ENCODE measurements at places on chromosomes 12 and 14. TPM values are rescaled to one million over a fixed set of nuclear protein-coding genes. Genes with fewer than 3 reads are reported as not detected.
A peak's percentile ranks its signal among the peaks of the same experiment; 100 is the strongest.

DNA sequence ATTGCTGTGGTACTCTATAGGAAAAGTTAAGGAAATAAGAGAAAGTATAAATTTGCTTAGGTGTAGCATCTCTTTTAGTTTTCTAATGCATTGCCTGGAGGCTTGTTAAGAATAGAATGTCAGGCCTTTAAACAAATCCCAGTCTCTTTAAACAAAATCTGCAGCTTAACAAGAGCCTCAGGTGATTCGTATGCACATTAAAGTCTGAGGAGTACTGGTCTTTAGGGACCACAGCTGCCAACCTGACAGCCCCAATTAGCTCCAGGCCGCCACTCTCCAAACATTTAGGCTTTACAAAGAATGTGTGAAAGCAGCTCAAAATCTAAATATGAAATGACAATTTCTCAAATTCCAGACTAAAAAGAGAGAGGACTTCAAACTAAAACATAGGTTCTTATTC is 35.7 kb downstream of the PAWR start:
- DNase-seq: no peak
- no peaks in the 10 kb centered on the region for H3K27me3 ChIP-seq
- H3K27ac ChIP-seq: no peak overlapping the region

DNA sequence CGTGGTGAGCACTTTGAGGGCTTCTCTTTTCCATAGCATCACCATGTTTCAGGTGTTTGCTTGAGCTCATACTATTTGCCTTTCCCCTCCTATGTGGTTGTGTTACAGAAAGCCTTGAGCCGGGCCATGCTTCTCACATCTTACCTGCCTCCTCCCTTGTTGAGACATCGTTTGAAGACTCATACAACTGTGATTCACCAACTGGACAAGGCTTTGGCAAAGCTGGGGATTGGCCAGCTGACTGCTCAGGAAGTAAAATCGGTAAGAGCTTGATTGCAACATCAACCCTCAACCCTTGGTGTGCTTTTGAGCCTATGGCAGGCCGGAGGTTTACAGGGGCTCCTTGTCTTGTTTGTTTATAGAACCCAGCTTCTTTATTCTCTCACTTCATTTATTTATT is 8.1 kb downstream of the LETMD1 start:
- DNase-seq: no peak
- no peak overlapping the region for H3K4me3 ChIP-seq
- no peaks in the 10 kb centered on the region for H3K4me1 ChIP-seq
- no peak overlapping the region for H3K27ac ChIP-seq
- peaks cover 79% of the 10 kb centered on the region for H3K36me3 ChIP-seq

DNA sequence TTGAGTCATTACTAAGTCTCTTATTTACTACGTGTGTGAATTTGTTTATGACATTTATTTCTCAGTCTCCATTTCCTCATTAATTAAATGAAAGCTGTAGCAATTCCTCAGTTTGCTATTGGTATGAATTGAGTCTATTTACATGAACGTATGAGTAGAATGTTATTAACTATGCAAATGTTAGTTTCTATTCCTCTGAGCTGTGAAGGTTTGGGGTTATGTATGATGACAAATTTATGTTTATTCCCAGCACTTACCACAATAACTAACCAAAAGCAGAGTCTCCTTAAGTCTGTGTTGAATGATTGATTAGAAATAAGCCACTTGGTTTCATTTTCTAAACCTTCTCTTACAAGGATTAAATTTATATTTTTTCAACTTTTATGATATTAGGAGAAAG is 1340.9 kb downstream of the FSCB start:
- DNase-seq: no peak
- H3K27me3 ChIP-seq: no peaks in the 10 kb centered on the region
- H3K27ac ChIP-seq: no peak overlapping the region
- no peaks in the 10 kb centered on the region for H3K36me3 ChIP-seq
- H3K4me3 ChIP-seq: no peak overlapping the region

DNA sequence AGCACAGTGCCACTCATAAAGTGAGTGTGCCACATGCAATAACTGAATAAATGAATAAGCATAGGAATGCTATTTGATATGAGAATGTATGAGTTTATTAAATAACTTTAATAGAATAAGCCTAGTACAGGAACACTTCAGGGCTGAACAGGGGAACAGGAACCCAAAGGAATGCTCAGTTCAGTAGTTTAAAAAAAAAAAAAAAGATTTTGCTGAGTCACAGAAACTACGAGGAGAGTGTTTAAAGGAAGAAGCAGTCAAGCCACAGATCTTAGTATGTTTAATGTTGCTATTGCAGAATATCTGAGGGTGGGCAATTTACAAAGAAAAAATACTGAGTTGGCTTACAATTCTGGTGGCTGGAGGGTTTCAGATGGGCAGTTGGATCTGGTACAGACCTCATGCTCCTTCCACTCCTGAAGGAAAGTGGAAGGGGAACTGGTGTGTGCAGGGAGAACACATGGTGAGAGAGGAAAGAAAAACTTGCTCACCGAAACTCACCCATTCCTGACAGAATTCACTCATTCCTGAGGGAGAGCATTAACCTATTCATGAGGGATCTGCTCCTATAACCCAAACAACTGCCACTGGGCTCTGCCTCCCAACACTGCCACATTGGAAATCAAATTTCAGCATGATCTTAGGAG is 880.3 kb upstream of the MGAT4C start:
- H3K36me3 ChIP-seq: no peaks in the 10 kb centered on the region
- no peak for DNase-seq
- no peak overlapping the region for H3K4me3 ChIP-seq
- H3K27ac ChIP-seq: no peak overlapping the region

GRCh38 chr14:75018694-75019093 is 16.0 kb downstream of the EIF2B2 start:
- no peak overlapping the region for H3K27ac ChIP-seq
- peaks cover 76% of the 10 kb centered on the region for H3K36me3 ChIP-seq
- no peaks in the 10 kb centered on the region for H3K4me1 ChIP-seq
- no peaks in the 10 kb centered on the region for H3K27me3 ChIP-seq
- no peak overlapping the region for H3K4me3 ChIP-seq
- DNase-seq: no peak

DNA sequence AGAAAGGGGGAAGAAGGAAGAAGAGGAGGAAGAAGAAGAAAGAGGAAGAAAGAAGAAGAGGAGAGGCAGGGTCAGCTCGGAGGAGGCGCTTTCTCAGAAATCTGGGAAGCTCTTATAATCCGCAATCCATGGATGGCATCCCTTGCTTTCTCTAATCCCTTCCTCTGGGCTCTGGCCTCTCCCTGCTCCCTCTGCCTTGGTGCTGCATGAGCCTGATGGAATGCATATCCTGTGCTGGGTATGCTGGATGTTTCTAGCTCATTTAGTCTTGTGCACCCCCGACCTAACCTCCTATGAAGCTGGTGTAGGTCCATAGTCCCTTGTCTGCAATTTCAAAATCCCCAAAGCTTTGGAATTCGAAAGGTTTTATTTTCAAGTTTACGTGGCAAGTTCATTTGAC is 94.2 kb upstream of the MYL2 start:
- DNase-seq: no peak
- H3K4me3 ChIP-seq: no peak overlapping the region
- no peaks in the 10 kb centered on the region for H3K36me3 ChIP-seq

- no peak overlapping the region for H3K27ac ChIP-seq
- H3K4me1 ChIP-seq: peaks cover 17% of the 10 kb centered on the region
- no peak overlapping the region for H3K4me3 ChIP-seq
- DNase-seq: no peak
Observed at GRCh38 chr12:906062-906585, 43.4 kb downstream of the RAD52 start.

DNA sequence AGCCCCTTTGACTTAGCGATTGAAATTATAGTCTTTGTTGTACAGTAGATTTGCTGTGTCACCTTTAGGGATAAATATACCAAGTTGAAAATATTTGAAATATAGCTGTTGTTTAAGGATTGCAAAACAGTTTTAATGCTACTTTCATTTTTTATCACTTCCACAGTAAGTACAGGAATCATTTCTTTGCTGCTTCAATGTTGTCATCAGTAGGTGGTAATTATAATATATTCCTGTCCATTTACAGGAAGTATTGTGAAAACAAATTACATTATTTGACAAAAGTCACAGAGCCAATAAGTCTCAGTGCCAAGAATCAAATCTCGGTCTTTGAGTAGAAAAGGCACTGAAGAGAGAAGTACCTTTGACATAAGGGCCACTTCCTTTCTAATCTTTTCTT is 342.6 kb upstream of the RGS6 start:
- H3K4me3 ChIP-seq: no peak overlapping the region
- peaks cover 27% of the 10 kb centered on the region for H3K4me1 ChIP-seq
- no peak overlapping the region for H3K27ac ChIP-seq
- H3K27me3 ChIP-seq: no peaks in the 10 kb centered on the region
- peaks cover 34% of the 10 kb centered on the region for H3K36me3 ChIP-seq

GRCh38 chr14:99604766-99605298 is 825 bp upstream of the CCDC85C start:
- peak overlapping the region; percentile 71 for H3K27ac ChIP-seq
- H3K4me1 ChIP-seq: peaks cover 9% of the 10 kb centered on the region

- no peak overlapping the region for H3K27ac ChIP-seq
- H3K27me3 ChIP-seq: no peaks in the 10 kb centered on the region
- DNase-seq: no peak
- no peak overlapping the region for H3K4me3 ChIP-seq
- no peaks in the 10 kb centered on the region for H3K4me1 ChIP-seq
Observed at GRCh38 chr14:78933948-78934524, 763.9 kb downstream of the NRXN3 start.

- peaks cover 16% of the 10 kb centered on the region for H3K27me3 ChIP-seq
- no peaks in the 10 kb centered on the region for H3K4me1 ChIP-seq
- DNase-seq: no peak
- H3K4me3 ChIP-seq: no peak overlapping the region
Observed at GRCh38 chr14:35504260-35504659, 29.7 kb upstream of the INSM2 start.

DNA sequence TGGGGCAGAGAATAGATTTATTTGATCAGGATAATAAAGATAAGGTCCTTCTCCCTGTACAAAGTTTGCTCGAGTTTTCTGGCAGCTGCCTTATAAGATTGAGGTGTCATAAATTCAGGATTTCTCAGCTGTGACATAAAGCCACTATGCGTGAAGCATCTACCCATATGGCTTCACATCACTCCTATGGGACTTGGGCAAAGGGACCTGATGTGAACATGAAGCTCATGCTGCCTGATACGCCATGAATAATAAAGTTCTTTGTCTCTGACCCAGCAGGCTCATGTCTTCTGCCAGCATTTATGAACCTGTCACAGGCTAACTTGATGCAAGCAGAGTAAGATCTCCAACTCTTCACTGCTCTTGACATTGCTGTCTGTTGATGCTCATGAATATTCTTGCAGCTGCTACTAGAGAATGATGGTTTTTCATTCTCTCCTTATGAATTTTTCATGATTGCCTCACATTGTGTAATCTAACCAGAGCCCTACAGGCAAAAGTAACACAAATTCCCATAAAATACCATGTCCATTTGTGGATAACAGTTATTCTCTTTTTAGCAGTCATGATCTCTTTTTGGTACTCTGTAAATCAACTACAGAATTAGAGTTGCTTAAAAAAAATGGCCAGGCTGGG is 49.0 kb upstream of the CPNE8 start:
- no peak for DNase-seq
- no peaks in the 10 kb centered on the region for H3K4me1 ChIP-seq
- H3K36me3 ChIP-seq: no peaks in the 10 kb centered on the region
- H3K27ac ChIP-seq: no peak overlapping the region

The ST8SIA1 gene
- total RNA-seq: not detected

The MYO1H gene
- total RNA-seq: not detected

The CLEC6A gene
- total RNA-seq: not detected
